Glomerular endothelial cell (primary cell): ENCODE measurements at places on chromosomes 7 and 10. TPM values are rescaled to one million over a fixed set of nuclear protein-coding genes. Genes with fewer than 3 reads are reported as not detected.

Gene KCND2
- 1.3 and 2.1 TPM in 2 replicates for total RNA-seq

Gene TMEM184A
- 0.64 and 0.68 TPM in 2 replicates for total RNA-seq

Gene DKK1
- total RNA-seq, result 22.0 and 33.0 TPM in 2 replicates

Gene CYP3A7
- total RNA-seq, result not detected in 2 replicates

Gene NME8
- total RNA-seq, result not detected in 2 replicates
